Foreskin fibroblast (primary cell): ENCODE measurements at places on chromosomes 1 and 21.
A peak's percentile ranks its signal among the peaks of the same experiment; 100 is the strongest.

DNA sequence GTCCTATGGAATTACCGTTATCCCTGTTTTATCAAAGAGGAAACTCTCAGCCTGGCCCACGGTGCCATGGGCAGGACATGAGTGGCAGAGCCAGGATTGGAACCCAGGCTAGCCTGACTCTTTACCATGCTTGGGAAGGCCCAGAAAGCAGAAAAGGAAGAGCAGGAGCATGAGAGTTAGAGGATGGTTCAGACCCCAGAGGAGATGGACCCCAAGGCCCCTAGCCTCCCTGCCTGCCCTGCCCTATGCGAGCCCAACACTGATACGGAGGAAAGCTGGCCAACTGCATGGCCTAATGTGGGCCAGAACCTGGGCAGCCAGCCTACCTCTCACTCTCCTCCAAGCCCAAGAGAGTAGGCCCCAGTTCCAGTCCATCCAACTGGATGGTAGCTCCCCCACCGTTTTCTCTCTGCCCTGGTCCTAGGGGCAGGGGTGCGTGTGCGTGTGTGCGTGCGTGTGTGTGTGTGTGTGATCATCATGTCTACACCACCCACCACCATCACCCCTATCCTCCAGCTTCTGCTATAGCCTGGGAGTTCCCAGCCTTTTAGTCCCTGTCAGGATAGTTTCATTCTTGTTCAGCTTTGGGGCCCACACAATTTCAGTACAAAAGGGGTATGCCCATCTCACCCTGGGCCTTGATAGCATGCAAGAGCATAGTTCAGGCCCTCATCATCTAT, 15.4 kb upstream of the MEX3A start:
- DNase-seq, result no peak

GRCh38 chr1:206479183-206480125, 9.2 kb downstream of the IKBKE start:
- peak; percentile 56 for DNase-seq

DNA sequence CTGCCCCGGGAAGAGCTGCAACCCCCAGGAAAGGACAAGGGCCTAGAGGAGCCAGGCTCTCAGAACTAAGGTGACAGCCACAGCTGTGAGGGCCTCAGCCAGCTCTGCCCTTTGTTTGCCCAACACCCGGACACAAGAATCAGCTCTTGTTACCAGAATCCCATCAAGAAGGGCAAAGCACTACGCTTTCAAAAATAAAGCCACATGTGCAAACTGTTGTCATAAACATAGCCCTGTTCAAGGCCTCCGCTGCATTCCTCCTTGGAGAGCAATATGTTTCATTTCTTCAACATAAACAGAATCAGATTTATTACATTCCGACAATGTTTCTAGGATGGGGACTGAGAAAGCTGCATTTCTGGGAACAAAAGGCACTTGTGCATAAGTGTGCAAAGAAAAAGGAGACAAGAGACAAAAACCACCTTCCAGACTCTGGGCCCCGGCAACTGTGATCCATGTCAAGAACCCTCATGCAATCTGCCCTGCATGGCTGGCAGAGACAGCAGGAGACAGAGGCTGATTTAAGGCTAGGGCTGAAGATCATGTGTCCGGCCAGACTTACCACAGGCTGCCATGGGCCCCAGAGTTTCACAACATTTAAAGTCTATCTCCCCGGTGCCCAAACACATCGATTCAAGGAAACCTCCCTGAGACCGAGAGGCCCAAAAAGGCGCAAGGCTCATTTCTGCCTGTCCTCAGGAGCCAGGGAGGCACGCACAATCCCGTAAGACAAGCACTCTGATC, 71.0 kb downstream of the SSBP3 start:
- DNase-seq, result peak; percentile 73

DNA sequence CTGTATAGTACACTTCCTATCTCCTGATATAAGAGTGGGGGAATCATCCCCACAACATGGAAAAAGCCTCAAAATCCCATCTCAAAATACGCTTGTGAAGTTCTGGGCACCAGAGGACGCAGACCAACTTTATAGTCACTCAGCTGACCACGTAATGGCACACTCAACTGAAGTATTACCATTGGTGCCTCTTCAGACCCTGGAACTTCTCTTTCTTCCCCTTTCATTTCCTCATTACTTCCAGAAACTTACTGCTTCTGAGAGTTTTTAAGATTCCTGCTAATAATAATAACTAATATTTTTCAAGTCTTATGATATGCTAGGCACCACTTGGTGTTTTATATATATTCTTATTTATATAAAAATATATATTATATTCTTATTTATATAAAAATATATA, 202.6 kb downstream of the PTPRC start:
- DNase-seq, result no peak

GRCh38 chr1:239570878-239571277, 184.5 kb downstream of the CHRM3 start:
- no peak for DNase-seq
